ENCODE measurements at places on chromosomes 13 and 19.

DNA sequence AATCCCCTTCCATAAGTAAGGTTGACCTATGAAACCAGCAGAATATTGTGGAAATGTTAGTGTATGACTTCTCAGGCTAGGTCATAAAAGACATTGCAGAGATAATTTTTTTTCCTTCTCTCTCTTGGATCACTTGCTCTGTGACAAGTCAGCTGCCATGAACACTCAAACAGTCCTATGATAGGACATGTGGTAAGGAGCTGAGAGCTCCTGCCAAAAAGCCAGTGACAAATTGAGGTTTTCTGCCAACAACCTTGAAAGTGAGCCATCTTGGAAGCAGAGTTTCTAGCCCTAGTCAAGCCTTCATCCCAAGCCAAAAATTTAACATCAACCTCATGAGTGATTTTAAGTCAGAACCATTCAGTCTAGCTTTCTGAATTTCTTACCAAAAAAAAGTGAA lies 270.9 kb upstream of the NBEA start:
- DNase-seq: no peak

DNA sequence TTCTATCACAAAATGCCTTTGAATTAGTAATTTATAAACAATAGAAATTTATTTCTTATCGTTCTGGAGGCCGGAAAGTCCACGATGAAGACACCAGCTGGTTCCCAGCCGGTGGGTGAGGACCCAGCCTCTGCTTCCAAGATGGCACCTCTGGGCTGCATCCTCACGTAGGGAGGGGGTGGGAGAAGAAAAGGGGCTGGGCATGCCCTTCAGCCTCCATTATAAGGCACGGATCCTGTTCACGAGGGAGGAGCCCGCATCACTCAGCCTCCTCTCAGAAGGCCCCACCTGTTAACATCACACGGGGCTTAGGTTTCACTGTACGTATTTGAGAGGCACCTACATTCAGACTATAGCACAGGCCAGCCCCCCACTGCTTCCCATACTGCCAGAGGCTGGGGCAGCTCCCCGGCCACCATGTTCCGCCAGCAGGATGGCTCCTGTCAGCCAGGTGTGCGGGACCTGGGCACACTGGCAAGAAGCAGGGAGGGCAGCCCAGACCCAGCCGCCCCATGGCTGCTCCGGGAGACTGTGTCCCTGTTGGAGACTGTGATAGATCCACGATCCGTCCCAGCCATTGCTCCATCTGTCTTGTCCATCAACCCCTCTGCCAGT lies 131.6 kb downstream of the SOX1 start:
- no peak for DNase-seq

- DNase-seq: no peak
Observed at GRCh38 chr13:37187105-37187504, 81.6 kb upstream of the CSNK1A1L start.

GRCh38 chr19:52170304-52170703 lies 1.1 kb downstream of the ZNF836 start:
- no peak for DNase-seq

DNA sequence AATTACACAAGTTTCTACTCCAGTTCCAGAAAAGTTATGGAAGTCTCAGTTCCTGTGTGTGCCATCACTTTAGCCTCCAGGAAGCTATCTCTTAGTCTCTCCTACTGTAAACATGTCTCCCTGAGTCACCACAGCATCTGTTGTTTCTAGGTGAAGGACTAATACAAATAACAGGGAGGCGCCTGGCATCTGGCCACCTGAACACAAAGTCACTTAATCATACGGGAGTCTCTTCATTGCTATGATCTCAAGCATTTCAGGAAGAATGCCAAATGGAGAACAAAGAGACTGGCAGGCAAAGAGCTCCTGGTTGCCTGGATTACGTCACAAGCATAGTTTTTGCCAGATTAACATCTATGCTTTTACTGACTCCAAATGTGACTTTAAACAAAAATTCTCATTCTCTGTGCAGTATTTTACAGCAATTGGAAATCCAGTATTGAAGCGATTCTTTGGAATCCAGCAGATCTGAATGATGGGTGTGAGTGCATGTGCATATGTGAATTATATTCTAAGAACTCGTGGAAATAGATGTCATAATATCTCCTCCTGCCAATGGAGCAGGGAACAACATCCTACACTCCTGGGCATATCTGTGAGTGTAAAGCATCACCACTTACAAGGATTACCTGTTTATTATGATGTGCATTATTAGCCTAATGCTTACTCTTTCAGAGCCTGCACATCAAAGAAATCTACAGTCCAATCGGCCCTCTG lies 572.8 kb downstream of the PCDH9 start:
- no peak for DNase-seq

GRCh38 chr13:99018418-99019180 lies 40.7 kb upstream of the DOCK9 start:
- no peak for DNase-seq

- DNase-seq: peak; percentile 58
Observed at GRCh38 chr19:7461841-7462629, 26.8 kb downstream of the PEX11G start.

GRCh38 chr13:81383444-81383843 lies 1042.5 kb upstream of the SPRY2 start:
- no peak for DNase-seq

DNA sequence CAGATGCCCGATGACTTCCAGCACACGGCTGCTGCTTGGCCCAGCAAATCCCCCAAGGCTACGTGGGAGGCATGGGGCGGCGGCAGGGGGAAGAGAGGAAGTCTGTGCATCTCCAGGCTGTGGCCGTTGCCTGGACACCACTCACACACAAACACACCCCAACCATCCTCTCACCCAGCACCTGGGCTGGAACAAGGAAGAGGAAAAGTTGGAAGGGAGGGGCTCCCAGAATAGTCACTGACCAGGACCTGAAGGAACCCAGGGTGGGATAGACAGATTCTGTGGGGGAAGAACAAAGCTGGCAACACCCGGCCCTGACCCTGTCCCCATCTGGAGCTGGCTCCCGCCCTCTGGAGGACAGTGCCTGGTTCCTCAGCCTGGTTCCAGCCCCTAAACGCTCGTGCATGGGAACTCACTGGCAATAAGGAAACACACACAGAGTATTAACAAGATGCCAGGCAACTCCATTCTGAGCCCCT lies 11.2 kb downstream of the PPP6R1 start:
- no peak for DNase-seq

DNA sequence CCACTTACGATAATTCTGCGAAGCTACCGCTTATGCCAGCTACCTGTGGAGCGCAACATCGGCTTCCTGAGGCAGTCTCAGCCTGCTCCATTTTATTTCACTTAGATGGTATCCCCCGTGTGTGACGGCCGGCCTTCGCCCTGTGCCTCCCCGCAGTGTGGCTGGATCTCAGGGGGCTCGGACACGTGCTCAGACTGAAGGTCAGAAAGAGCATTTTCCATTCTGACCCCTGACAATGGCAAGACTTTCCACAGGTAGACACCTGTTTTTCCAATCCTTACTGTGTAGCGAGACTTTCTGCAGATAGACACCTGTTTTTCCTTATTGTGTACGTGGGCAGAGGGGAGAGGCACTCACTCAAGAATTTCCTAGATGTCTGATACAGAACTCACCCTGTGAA lies 52.7 kb downstream of the ATP11A start:
- no peak for DNase-seq

Measured in H9 (cell line).